Cerebellar nuclear complex (tissue), 1 donor: ENCODE measurements at places on chromosomes 2 and 18.

- DNase-seq: no peak
Measured at GRCh38 chr2:172931256-172931894, 144.3 kb upstream of the MAP3K20 start.

GRCh38 chr18:34627137-34627920 lies 82.8 kb upstream of the DTNA start:
- DNase-seq: no peak

DNA sequence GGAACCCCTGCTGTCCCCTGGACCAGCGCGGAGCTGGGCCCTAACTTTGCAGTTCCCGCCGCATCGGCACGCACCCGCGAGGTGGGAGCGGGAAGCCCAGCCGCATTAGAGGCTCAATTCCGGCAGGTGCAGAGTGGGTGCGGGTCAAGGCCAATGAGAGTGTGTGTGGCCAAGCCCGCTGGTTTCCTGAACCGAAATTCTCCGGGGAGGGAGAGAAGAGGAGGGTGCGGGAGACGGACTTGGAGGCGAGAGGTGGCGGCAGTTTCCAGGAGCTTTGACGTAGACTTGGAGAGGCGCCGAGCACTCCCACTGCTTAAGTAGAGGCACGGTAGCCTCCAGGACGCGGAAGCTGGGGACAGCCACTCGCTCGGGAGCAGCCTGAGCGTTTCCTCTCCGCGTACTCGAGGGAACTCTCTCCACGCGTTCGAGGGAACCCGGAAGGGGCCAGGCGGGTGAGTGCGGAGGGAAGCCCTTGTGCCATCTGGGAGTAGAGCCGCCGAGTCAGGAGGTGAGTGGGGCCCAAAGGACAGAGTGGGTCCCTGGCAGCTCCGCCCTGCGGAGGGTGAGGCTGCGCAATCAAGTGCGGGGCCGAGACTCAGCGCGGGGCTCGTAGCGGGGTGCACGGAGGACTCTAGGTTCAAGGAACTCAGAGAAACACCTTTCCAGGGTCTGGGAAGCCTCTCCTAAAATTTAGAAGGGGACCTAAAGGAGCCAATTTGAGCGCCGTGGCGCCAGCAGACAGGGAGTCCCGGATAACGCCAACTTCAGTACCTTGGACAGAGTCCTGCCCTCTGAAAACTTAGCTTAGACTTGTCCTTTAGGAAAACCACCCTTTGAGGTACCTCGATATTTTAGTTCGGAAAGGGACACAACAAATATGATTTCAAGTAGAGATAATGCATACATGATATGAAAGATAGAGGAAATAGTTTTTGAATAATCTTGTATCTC lies at the start of gene FAM237A:
FAM237A (plus strand) TSS at position 413 of the 951 bp plus-strand sequence. CDS start 1,750 bp downstream, outside the sequence.
- DNase-seq: no peak

DNA sequence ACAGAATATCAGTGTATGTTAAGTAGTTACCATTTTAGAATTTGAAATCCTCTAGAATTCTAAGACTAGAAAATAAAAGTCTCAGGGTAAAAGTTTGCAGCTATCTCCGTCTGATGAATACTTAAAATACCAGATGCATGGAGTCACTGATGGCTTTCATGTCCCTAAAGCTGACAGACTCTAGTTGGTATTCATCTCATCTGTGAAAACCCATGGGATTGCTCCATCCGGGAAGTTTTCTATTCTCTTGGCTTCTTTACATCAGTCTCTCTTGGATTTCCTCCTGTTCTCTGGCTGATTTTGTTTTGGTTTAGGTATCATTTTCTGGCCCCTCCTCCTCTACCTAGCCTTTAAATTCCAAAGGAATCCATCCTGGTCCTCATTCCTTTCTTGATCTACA lies 465.6 kb upstream of the POU3F3 start:
- DNase-seq: no peak

- DNase-seq: no peak
Measured at GRCh38 chr2:201798252-201798913, 8.0 kb upstream of the CDK15 start.

DNA sequence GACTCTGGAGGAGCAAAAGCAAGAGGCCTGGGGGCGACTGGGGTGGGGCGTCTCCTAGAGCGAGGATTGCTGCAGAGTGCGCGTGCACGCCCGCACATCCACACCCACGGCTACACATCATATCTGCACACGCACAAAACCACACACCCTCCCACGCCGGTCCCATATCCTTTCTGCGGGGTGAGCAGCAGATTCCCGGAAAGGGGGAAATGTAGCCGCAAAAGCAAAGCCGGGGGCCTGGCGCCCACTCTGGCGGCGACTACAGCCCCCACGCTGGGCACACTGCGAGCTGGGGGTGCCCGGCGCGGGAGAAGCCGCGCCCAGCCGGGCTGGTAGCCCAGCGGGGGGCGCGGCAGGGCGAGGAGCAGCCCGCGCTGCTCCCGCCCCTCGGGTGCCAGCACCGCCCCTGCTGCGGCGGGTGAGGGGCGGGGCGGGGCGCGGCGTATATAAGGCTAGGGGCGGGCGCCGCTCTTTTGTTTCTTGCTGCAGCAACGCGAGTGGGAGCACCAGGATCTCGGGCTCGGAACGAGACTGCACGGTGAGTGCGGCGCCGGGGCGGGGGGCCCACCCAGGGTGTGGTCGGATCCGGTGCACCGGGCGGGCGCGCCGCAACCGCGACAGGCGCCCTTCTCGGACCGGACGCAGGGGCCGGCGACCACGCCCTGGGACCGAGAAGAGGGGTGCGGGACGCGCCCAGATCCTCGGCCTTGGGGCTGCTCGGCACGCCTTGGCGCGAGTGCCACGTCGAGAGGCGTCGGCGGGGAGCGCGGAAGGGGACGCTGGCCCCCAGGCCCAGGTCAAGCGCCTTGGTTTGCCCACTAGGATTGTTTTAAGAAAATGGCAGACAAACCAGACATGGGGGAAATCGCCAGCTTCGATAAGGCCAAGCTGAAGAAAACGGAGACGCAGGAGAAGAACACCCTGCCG lies at the start of gene TMSB10:
TMSB10 (plus strand) TSS at position 476 of the 927 bp plus-strand sequence.
- no peak for DNase-seq

- no peak for DNase-seq
Measured at GRCh38 chr2:96024336-96025193, 10.2 kb downstream of the GPAT2 start.

GRCh38 chr2:213066443-213066743 lies 85.0 kb downstream of the IKZF2 start:
- DNase-seq: no peak

- no peak for DNase-seq
Measured at GRCh38 chr18:63261029-63261428, 58.5 kb downstream of the BCL2 start.

GRCh38 chr2:118568700-118569099 lies 278.7 kb downstream of the EN1 start:
- DNase-seq: no peak

DNA sequence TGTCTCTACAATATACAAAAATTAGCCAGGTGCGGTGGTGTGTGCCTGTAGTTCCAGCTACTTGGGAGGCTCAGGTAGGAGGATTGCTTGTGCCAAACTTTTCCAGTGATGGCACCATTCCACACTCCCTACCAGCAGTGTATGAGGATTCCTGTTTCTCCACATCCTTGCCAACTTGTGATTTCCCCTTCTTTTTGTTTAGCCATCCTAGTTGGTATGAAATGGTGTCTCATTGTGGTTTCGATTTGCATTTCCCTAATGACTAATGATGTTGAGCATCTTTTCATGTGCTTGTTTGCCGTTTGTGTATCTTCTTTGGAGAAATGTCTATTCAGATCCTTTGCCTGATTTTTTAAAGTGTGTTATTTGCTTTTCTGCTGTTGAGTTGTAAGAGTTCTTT lies 41.0 kb downstream of the EPB41L5 start:
- no peak for DNase-seq

DNA sequence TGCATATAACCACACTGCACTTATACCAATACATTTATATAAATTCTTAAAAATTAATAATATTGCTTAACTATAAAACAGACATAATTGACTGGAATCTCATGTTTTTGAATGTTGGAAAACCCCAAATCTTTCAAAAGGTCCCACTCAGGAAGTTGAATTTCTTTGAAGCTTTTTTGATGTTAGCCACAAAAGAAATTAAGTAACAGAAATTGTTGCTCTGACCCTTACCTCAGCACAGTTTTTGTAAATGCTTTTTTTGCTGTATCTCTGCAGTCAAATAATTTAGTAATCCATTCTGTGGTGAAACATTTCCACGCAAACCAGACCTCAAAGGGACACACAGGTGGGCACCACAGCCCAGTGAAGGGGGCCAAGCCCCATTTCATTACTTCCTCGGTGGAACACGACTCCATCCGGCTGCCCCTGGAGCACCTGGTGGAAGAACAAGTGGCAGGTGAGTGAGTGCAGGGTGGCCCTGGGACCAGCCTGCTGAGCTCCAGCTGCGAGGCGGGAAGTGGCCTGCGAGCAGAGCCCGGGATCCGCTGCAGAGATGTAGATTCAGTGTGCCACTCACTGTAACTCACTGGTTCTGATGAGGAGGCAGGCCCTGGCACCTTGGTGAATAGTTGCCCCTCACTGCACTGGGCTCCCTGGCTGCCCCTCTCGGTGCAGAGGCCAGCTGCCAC lies 8.4 kb downstream of the SCLY start:
- no peak for DNase-seq

DNA sequence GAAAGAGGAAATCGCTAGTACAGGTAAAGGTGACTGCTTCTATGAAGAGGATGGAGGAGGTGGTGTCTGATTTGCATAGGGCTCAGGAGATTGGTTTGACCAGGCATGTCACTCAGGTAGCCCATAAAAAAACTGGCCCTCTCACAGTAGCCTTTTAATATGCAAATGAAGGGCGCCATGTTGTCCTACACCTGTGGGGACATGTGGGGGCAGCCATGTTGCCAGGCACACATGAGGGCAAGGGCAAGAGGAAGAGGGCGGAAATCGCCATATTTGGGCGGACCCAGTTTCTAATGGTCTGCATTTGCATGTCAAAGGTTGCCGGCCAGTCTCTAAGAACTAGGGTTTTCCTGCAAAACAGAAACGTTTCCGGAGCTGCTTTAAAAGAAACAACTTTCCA lies 1330.6 kb downstream of the DSC3 start:
- DNase-seq: no peak

DNA sequence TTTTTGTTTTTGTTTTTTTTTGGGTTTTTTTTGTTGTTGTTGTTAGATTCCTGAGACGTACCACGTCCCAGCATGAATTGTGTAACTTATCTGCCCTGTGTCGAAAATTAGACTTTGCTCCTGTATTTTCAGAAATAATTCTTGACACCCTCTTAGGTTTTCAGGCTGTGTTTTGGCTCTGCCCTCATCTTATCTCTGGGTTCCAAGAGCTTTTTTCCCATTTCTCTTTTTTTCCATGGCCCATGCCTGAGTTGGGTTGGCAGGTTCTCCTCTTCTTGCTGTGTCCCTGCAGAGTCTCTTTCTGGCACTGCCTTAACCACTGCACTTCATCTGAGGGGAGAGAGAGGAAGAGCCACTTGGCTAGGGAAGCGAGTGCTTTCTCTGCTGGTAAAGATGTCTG lies 42.4 kb downstream of the CTIF start:
- peak; percentile 13 for DNase-seq

- no peak for DNase-seq
Measured at GRCh38 chr18:23498877-23499276, 4.4 kb upstream of the RMC1 start.

GRCh38 chr18:9715978-9716774 lies 8.1 kb downstream of the RAB31 start:
- DNase-seq: no peak

DNA sequence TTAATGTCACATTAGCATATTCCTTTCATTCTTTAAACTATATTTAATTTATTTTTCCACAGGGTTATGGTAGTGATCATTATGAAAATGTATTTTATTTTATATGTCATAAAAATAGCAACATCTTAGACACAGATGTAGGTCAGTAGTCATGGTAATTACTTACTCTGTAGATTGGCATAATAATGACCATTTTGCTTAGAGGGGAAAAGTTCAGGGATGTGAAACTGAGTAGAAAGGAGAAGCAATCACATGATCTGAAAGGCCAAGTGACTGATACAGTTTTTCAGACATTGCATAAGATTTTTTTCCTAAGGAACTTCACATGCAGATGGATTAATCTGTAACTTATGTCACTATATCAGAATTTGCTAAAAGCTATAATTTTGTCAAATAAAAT lies 286.9 kb downstream of the CTNNA2 start:
- no peak for DNase-seq

GRCh38 chr2:67841711-67842110 lies 221.1 kb downstream of the C1D start:
- DNase-seq: no peak

GRCh38 chr18:43031169-43031568 lies 84.3 kb downstream of the RIT2 start:
- DNase-seq: no peak

DNA sequence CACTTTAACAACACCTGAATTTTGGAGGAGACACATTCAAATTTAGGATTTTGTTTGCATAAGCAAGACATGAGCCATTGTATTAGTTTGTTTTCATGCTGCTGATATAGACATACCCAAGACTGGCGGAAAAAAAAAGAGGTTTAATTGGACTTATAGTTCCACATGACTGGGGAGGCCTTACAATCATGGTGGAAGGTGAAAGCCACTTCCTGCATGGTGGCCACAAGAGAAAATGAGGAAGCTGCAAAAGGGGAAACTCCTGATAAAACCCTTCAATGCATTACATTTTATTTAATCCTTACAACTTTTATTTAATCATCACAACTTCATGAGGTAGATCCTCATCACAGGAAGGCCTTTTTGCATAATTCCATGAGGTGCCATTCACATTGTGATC lies 242.0 kb upstream of the STON1 start:
- no peak for DNase-seq

- no peak for DNase-seq
Measured at GRCh38 chr18:73707035-73707434, 440.6 kb downstream of the FBXO15 start.

- DNase-seq: no peak
Measured at GRCh38 chr2:238603596-238603995, 176.9 kb downstream of the ASB1 start.

GRCh38 chr18:4751523-4751922 lies 296.4 kb upstream of the DLGAP1 start:
- DNase-seq: no peak

DNA sequence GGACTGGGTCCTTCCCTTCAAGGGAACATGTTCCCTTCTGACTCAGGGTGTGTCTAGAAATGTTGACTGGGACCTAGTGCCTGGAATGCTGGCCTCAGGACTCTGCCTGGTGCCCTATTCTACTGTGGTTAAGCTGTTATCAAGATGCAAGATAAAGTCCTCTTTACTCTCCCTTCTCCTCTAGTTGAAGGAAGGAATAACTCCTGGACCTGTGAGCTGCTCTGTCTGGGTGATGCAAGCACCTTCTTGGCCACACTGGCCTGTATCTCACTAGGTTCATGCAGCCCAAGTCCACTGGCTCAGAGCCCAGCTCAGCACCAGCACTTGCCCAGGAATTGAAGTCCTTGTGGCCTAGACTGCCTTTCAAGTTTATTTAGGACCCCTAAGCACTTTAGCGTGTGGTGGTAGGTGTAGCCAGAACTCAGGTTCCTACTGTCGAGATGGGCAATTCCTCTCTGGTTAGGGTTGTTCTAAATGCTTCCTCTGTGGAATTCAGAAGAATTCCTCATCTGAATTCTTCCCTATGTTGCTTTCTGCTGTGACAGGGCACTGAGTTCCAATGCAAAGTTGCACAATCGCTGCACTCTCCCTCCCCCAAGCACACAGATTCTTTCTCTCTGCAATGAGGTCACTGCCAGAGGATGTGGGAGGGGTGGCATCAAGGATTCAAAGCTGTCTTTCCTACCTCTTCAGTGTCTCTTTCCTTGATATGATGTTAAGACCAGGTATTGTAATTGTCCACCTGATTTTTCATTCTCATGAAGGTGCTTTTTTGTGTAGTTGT lies 54.7 kb downstream of the VWC2L start:
- DNase-seq: no peak

- no peak for DNase-seq
Measured at GRCh38 chr18:50696436-50696835, 123.4 kb downstream of the MRO start.
